ENCODE measurements at places on chromosomes 3 and 15.

DNA sequence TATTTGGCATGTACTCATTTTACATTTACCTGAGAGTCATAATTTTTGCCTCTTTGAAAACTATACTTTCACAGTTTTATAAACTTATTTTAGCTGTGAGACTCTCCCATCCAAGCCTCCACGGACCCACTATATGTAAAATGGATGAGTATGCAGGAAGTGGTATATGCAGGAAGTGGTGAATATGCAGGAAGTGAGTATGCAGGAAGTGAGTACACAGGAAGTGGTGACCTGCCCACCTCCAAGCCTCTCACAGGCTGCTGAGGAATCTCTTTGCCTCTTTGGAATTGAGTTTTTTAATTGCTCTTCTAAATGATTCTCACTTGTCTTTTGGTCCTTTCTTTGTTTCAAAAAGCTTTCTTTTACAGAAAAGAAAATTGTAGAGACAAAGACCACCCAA, 85.2 kb downstream of the KBTBD8 start:
- DNase-seq: no peak

DNA sequence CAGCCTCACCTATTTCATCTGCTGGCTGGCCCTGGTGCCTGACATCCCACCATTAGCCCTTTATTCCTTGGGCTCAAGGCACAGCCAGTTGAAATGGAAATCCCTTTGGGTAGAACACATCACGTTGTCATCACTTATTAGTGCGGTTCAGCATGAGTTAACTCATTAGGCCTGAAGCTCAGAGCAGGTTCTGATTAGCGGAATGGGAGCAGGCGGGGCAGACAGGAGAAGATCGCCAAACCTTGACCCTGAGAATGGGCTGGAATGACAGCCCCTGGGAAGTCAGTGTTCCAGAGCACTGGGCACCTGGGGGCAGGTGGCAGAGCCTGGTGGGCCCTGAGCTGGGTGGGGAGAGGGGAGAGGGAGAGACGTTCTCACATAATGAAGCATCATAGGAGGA, 5.8 kb downstream of the ITGA11 start:
- no peak for DNase-seq

DNA sequence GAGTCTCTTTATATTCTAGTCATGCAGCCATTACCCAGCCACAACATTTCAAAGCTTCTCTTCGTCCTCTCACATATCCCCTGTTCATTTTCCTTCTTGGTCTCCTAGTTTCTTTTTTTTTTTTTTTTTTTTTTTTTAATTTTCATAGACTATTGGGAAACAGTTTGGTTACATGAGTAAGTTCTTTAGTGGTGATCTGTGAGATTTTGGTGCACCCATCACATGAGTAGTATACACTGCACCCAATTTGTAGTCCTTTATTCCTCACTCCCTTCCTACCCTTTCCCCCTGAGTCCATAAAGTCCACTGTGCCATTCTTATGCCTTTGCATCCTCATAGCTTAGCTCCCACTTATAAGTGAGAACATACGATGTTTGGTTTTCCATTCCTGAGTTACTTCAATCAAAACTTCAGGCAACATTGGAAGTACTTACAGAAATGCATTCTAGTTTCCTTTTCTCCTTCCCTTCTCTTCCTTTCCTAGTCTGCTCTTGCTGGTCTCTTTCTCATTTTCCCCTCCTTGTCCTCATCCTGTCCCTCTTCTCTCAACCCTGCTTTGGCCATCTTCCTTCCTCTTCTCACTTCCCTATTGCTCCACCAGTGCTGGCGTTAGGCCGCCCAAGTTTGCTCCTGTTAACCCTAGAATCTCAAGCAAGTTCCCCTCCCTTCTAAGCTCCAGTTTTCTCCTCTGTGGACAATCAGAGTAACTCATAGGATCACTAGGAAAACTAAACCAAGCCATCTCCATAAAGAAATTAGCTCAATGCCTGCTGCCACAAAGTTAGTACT, 4.8 kb downstream of the ATP8B4 start:
- no peak for DNase-seq

DNA sequence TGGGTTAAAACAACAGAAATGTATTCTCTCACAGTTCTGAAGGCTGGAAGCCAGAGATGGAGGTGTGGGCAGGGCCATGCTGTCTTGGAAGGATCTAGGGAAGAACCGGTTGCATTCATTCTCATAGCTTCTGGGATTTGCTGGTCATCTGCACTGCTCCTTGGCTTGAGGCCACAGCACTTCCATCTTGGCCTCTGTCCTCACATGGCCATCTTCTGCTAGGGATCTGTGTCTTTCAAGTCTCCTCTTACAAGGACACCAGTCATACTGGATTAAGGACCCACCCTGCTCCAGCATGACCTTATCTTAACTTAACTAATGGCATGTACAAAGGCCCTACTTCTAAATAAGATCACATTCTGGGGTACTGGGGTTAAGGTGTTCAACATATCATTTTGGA, 47.7 kb downstream of the RPLP1 start:
- DNase-seq: no peak

DNA sequence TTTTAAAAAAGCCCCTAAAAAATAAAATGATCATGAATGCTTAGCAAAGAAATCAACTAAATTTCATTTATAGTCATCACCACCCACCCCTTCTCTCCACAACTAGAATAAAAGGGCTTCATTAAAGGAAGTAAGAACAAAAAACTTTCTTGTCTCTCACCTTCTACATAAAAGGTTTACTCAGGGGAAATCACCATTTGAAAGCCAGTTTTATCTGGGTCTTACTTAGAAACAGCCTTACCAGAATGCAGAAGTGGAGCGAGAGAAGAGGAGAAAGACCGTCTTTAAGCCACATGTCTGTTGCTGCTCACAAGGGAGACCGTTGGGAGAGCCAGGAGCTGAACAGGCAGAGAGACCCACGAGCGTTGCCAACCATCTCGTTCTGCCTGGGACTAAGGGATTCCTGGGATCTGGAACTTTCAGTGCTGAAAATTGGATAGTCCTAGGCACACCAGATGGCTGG, 350.1 kb upstream of the PROK2 start:
- DNase-seq: no peak

DNA sequence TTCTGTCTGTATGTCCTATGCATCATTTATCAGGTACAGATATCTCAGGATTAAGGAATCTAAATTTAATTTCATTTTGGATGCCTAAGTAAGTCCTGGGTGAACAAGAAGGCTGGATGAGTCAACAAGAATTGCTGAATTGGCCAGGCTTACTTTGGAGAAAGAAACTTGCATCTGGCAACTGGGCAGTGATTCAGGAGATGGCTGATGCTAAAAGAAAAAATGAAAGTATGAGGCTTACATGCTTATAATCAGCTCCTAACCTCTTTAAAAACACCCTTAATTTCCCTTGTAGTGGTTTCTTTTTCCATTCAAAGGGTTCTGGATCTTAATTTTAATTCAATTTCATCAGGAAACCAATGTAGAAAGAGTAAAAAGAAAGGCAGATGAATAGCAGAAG, 228.8 kb upstream of the PEX5L start:
- DNase-seq: no peak

DNA sequence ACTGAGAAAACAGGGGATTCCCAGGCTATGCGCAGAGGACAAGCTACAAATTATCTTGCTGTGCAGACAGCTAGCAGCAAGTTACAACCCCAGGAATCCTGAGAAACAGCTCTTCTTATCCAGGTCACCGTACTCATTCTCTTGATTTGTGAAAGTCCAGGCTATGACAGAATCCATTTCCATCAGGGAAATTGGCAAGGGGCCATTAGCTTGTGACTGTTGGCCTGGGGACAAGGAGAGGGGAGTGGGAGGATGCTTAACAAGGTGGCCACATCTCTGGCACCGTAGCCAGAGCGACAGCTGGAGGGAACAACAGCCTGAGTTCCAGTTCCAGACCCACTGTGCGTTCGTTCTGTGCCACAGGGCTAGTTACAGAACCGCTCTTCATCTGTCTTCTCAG, 44.9 kb upstream of the PLXNA1 start:
- DNase-seq: peak; percentile 11

DNA sequence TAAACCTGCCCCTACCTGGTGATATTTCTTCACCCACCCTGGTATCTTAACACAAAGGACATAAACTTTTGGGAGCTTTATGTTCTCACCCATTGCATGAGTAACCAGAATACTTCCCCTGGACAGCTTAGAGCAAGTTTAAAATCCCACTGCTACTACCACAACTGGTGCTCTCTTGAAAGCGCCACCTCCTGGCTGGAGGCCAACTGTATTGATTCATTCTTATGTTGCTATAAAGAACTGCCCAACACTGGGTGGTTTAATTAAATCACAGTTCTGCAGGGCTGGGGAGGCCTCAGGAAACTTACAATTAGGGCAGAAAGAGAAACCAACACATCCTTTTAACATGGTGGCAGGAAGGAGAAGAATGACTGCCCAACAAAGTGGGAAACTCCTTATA, 592.4 kb downstream of the EPHA3 start:
- no peak for DNase-seq

All from DMS153 (cell line).